ENCODE measurements at places on chromosomes 3 and 15.
A peak's percentile ranks its signal among the peaks of the same experiment; 100 is the strongest.

DNA sequence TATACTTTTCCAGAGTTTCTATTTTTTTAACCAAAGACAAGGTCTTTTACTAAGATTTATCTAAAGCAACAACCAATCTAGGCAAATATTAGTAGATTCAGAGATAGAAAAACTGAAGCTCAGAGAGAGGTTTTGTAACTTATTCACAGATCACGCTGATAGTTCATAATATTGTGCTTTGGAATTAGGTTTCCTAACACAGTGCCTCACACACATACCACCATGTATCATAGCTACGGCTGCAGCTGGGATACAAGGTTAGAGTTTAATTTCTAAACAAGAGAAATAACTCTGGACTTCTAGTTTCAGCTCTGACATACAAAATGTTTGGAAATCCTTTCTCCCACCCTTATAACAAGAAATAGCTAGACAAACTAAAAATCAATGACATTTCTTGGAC, 565.7 kb downstream of the PYDC2 start:
- DNase-seq, result no peak

DNA sequence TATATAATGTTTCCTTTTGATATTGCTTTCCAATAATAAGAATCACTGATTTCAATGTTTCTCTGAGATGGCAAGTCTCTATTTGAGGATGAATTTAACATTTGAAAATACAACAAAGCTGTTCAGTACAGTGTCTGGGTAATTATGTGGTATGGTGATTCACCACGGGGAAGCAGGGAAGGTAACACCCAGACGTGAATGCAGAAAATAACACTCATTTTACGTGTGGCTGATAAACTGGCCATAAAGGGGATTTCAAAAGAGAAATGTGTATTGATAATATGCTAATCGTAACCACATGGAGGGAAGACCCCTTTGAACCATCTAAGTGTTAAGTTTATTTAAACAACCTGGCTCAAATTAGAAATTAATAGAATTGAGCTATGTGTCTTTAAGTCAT, 344.6 kb downstream of the GRM7 start:
- no peak for DNase-seq

DNA sequence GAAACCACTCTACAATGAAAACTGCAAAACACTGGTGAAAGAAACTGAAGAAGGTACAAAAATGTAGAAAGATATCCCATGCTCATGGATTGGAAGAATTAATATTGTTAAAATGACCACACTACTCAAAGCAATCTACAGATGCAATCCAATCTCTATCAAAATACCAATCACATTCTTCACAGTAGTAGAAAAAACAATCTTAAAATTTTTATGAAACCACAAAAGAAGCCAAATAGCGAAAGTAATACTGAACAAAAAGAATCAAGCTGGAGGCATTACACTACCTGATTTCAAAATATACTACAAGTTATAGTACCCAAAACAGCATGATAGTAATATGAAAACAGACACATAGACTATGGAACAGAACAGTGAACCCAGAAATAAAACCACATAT, 36.9 kb downstream of the TXNRD3 start:
- DNase-seq, result no peak

GRCh38 chr3:160473221-160473620, 23.6 kb upstream of the TRIM59 start:
- DNase-seq, result no peak

DNA sequence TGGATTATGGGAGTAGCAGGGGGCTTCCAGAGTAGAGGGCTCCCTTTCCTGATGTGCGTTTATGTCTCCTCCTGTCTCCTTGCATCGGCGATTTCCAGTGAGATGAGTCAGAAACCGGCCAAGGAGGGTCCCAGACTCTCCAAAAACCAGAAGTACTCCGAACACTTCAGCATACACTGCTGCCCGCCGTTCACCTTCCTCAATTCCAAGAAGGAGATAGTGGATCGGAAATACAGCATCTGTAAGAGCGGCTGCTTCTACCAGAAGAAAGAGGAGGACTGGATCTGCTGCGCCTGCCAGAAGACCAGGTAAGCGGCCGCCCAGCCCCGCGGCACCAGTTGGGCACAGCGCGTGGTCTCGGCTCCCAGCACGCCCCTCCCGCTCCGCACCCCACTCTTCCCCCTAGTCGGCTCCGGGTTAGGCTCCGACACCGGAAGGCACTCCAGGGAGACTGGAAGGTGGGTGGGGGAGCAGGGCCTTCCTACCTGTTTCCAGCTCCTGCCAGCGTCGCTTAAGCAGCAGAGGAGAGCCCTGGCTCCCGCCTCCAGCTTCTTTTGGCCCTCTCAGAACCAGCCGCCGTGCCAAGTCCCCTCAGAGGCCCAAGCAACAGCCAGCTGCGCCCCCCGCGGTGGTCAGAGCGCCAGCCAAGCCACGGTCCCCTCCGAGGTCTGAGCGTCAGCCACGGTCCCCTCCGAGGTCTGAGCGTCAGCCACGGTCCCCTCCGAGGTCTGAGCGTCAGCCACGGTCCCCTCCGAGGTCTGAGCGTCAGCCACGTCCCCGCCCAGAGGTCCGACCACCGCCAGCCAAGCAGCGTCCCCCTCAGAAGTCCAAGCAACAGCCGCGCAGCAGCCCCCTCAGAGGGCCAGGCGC, 34.7 kb downstream of the MOBP start:
- no peak for DNase-seq

GRCh38 chr15:73792415-73792814, 39.3 kb upstream of the INSYN1 start:
- DNase-seq, result no peak

- DNase-seq, result no peak
Measured at GRCh38 chr3:147380977-147381376, 25.4 kb downstream of the ZIC4 start.

DNA sequence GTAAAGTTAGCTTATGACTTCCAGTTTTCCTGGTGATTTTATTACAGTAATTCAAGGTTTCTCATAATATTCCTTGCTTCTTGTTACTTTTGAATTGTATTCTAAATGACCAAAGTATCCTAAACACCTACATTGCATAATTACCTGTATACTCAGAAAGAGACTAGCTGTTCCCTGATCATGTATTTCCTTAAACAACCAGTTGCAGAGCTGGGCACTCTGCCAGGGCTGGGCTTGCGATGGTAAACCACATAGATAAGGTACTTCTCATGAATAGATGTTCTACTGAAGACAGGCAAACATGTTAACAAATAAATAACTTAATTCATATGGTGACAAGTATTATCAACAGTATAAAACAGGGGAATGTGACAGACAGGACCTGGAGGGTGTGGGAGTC, 142.3 kb upstream of the WNT5A start:
- DNase-seq, result no peak

GRCh38 chr3:146218880-146219866, 31.7 kb downstream of the PLSCR4 start:
- DNase-seq, result no peak

- no peak for DNase-seq
Measured at GRCh38 chr15:37767841-37768455, 166.5 kb upstream of the TMCO5A start.

DNA sequence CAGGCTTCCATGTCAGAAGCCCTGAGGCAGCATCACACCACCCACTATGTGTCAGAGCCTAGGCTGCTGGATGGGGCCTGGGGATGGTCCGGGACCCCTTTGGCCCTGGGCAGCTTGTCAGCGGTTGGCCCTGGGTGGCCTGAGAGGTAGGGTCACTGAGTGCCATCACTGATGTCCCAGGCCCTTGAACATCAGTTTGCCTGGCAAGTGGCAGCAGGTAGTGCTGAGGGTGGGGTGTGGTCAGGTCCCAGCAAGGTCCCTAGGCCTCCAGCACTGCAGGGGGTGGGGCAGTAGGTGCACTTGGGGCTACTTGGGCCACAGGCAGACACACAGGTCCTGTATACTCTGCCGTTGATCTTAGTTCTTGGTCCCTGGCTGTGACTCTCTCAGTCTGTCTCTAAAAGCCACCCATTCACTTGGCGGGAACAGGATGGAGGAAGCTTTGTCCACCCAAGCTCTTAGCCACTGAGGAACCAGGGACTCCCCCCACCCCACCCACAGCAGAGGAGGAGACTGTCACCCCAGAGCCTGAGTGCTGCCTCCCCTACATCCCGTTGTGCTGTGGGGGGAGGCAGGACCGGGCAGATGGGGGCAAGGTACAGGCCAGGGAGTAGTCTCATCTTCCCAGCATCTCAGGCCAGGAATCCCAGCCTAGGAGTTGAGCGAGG, 5.8 kb downstream of the GNAI2 start:
- DNase-seq, result no peak

- DNase-seq, result no peak
Measured at GRCh38 chr3:146277953-146278631, 27.2 kb upstream of the PLSCR4 start.

DNA sequence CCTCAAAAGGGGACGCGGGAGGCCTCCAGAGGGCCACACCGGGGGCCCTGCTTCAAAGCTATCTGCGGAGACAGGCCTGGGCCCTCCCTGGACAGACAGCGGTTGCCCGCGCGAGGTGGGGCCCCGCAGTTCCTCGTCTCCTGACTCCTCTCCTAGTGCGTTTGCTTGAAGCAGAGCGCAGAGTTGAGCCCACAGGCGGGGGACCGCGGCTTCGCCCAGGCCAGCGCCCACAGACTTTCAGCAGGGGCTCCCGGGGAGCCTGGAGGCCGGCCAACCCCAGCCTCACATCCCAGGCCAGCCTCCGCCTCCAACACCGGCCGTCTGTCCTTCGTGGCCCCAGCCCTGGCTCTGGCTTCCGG, 540 bp upstream of the ADAMTS7 start:
- DNase-seq, result no peak

DNA sequence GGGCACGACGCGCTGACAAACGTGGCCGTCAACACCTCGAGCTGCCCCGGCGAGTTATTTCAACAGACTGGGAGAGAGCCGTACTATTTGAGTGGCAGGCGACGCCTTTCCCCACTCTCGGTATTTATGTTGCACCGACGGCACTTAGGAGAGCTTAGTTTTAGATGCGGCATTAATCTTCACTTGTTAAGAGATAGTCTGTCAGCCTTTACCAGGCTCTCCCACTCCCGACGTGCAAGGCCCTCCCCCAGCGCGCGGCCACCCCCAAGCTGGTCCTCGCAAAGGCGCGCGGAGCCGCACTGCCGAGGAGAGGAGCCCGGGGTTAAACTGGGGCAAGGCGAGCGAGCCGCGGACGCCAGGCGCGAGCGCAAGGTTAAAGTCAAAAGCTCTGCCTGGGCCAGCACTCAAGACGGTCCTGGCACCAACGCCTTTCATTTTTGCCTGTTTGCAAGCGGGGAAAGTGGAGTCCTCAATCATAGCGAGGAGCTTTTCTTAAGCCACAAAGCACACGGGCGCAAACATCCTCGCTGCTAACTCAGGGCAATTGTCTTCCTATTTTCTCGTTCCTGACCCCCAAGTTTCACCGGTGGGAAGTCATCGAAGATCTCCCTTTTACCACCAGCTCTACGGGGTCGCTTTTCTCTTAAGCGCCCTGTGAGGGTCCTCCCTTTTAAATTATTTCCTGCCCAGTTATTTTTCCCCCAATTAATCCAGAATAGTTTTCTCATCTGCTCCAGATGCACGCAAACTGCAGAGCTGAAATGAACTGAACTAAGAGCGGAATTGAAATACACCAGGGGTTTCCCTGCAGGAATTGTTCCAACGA, 86.6 kb downstream of the NR2F2 start:
- DNase-seq, result peak; percentile 74

- DNase-seq, result peak; percentile 77
Measured at GRCh38 chr3:127732303-127732702, 59.6 kb downstream of the ABTB1 start.

DNA sequence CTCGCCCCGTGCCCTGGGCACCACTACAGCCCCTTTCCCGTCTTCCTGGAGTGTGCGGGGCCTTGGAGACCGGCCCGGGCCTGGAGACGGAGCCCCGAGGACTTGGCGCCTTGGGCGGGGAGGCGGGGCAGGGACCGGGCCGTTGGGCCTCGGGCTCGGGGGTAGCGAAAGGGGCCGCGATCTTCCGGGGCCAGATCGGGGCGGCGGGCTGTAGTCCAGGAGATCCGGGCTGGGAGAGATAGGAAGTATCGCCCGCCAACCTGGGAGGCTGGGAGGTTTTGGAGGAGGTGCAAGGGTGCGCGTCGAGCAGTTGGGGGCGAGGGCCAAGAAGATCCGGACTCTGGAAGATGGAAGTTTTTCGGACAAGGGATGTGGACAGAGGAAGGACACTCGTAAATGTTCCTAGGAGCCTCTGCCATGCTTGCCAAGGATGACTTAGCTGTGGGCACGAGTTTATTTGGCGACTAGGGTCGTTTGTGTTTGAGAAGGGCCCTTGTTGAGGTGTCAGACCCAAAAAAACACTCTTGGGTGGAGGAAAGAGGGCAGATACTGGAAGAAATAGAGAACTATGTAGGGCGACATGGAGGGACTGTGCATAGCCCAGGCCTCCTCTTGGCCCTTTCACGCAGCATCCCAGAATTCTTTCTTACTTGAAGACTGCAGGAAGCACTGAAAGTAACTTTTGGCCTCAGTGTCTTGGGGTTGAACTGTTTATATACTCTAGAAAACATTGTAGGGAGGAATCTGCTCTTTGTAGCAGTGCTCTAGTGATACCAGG, 712 bp downstream of the RTF1 start:
- DNase-seq, result peak; percentile 83

DNA sequence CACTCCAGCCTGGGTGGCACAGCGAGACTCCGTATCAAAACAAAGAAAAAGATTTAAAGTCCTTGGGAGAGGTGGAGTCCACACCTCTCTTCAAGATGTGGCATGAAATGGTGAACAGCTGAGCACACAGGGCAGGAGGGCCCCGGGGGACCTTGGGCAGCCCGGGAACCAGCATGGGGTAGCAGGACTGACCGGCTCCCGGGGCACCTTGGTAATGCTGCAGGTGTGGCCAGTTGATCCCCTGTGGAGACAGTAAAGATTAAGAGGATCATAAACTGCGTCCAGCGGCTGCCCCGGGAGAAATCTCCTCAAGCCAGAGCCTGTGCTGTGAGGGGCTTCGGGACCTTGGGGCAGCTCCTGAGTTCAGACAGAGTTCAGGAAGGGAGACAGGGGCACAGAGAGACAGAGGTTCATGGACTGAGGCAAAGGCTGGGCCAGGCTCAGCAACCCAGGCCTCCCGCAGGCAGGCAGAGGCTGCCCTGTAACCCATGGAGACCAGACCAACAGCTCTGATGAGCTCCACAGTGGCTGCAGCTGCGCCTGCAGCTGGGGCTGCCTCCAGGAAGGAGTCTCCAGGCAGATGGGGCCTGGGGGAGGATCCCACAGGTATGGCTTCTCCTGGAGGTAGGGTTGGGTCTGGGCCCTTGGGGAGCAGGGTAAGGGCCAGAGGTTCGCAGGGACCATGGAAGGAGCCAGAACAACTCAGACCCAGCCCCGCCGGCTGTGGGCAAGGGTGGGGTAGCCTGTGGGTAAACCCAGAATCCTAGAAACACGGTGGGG, at the start of gene NR2E3:
Gene NR2E3 (plus strand): TSS at position 299 of the 780 bp plus-strand sequence. CDS start 190 bp downstream, at position 489.
- DNase-seq, result no peak

DNA sequence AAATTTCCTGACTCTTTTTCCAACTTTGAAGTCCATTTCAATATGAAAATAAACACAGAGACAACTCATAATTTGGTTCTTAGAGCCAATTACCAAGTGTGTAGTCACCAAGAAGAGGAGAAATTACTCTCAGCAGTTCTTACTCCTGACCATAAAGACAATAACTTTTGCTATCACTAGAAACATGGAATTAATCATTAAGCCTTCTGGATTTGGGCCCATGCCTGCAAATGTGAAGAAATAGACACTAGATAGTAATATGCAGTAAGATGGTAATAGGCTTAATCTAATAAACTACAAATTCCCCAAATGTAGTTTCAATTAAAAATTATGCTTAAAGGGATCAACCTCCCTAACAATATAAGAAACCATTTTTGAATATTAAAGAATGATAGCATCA, 185.1 kb upstream of the AGTR1 start:
- no peak for DNase-seq
